Left cardiac atrium (tissue), 4 donors: ENCODE measurements at places on chromosomes 11 and 22. TPM values are rescaled to one million over a fixed set of nuclear protein-coding genes. Genes with fewer than 3 reads are reported as not detected.

Gene AMOTL1
- 60.6 TPM for total RNA-seq

Gene ADAMTS8
- 3.3 TPM for total RNA-seq

Gene SOX10
- 3.6 TPM for total RNA-seq

Gene NAALAD2
- 2.5 TPM for total RNA-seq

Gene STK33
- 15.6 TPM for total RNA-seq

Gene ZNF280A
- not detected for total RNA-seq

Gene MUC2
- not detected for total RNA-seq

Gene MOV10L1
- total RNA-seq, result 1.2 TPM

Gene IFTAP
- 35.2 TPM for total RNA-seq

Gene SOX6
- total RNA-seq, result 19.8 TPM

DNA sequence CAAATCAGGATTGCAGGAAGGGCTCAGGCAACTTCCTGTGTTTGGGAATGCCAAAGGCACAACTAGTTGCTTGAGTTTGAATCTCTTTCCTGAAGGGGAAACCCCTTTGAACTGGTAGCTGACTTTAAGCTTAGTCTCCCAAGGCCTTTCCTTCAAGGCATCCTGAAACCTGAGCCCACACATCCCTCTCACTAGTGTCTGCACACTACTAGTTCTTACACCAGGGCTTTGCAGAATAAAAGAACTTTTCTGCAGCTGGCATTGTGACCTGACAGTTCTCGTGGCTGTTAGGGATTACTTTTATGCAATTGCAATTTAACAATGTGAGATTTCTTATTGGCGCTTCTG, 95.4 kb downstream of the EXT2 start:
- no peak for DNase-seq

- no peak for DNase-seq
Measured at GRCh38 chr22:33986167-33986771, 66.0 kb upstream of the LARGE1 start.

DNA sequence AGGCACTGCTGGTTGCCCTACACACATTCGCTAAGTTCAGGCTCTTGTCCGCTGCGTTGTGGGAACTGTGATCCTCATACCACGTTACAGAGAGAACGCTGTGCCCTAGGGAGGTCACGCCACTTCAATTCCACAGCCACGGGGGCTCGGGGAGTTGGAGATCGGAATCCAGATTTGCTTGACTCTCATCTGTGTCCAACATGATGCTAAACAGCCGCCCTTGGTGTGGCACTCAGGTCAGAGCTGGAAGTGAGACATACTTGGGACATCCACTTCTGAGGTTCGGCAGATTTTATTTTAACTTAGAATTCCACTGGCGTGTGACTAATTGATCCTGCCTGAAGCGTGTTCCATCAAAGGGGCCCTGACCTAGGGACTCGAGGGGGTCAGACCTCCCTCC, 41.7 kb downstream of the RIBC2 start:
- DNase-seq, result no peak

DNA sequence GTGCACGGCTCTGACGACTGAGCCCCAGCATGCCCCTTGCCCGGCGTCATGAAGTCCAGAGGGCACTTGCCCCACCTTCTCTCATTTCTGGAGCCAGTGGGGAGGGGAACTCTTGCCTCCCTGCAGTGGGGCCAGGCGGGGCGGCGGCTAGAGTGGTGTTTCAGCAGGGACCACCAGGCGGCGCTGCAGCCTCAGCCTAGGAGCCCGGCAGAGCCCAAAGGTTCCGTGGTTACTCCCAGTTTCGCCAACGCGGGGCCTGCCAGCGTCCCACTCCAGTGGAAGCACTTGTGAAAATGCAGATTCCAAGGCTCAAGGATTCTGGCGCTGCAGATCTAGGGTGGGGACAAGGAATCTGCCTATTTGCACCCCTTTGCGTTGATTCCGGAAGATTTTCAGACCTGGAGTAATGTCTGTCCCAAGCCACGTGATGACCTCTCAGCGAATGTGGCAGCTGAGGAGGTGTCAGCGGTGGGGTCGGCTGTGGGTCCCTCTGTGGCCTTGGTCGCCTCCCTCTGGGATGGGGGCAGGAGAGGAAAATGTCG, 55.7 kb downstream of the CD82 start:
- peak; percentile 82 for DNase-seq

GRCh38 chr11:2944530-2944929, 15.3 kb upstream of the PHLDA2 start:
- DNase-seq, result no peak

DNA sequence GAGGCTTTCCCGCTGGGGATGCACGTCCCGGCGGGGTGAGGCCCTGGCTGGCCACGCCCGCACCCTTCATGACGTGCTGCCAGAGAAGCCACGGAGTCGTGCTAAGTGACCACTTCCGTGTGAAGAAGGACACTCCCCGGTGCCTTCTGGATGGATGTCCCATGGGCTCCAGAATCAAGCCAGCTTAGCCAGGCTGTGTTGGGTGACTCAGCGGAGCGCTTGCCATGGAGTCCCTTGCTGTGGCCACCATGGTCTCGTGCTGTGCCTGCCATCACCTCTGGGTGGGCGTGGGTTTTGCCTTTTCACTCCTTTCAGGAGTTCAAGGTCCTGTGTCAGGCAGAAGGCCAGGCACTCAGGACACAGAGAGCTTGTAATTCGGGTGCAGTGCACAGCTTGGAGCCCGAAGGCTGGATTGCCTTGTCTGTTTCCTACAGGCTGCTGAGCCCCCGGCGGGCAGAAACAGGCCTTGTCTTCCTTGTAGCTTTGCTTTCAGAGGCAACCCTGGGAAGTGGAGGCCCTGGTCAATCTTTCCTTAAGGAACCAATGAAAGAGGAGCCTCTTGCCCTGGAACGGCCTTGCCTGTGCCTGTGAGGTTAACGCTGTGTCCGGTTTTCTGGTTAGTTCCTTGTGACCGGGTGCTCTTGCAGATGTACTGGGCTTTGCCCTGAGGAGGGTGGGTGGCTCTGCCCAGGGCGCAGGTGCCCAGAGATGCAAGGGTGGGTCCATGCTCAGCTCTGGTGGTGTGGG, 268.6 kb downstream of the TBC1D22A start:
- DNase-seq, result no peak

DNA sequence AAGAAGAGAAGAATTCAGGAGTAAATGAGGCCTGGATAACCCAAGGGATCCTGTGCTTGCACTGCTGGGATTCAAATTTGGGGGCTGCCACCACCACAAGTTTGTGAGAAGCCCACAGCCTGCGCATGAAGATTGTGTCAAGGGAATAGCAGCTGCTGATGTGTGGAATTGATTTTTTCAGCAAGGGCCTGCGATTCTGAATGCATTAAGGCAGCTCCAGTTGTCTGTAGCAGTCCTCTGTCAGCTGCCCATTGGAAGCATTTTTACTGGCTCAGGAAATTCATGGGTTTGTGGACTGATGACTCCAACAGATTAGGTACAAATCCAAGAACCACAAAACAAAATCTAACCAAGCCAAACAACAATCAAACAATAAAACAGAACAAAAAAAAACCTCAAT, 14.0 kb downstream of the ARVCF start:
- DNase-seq, result no peak

- no peak for DNase-seq
Measured at GRCh38 chr11:9815486-9816136, 151.7 kb downstream of the SWAP70 start.

- DNase-seq, result no peak
Measured at GRCh38 chr22:39729141-39729934, 158.8 kb downstream of the CACNA1I start.
